ENCODE measurements at places on chromosomes 12 and 14.

- H3K27ac ChIP-seq, result peak overlapping the region; percentile 91
- H3K4me3 ChIP-seq, result peak overlapping the region; percentile 78
- H3K36me3 ChIP-seq, result no peaks in the 10 kb centered on the region
- no peaks in the 10 kb centered on the region for H3K4me1 ChIP-seq
- DNase-seq, result no peak
These were observed 682 bp downstream of the KIAA0586 start for GRCh38 chr14:58428118-58428683.

DNA sequence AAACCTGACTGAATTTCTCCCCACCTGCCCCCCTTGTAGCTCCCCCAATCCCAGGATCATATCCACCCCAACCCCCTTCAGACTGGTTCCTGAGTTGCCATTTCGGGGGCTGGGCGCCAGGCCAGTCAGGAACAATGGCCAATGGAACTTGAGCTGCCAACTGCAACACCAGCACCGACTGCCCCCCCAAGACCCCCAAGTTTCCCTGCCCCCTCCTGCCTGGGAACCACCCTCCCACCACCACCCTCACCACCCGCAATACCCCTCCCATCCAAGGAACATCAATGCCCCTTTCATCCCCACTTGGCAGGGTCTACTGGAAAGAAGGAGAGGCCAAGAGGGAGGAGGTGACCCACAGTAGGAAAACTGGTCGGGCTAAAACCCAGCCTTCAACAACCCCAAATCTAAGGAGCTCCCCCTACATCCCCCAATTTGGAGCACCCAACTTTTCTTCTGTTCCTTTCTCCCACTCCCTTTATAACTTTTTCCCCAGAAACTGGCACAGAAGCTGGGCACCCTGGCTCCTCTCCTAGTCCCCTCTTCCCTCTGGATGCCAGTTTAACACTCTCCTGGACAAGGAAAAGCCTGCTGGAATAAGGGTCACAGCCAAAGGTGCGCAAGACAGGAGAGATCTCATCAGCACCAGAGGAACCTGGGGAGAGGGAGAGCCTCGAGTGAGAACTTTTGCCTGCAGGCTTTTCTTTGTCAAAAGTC, 1.6 kb upstream of the NDRG2 start:
- no peaks in the 10 kb centered on the region for H3K27me3 ChIP-seq
- H3K4me3 ChIP-seq, result peak overlapping the region; percentile 96
- DNase-seq, result no peak
- peak overlapping the region; percentile 99 for H3K27ac ChIP-seq

- no peak overlapping the region for H3K4me3 ChIP-seq
- peak overlapping the region; percentile 65 for H3K27ac ChIP-seq
- no peaks in the 10 kb centered on the region for H3K36me3 ChIP-seq
- peak; percentile 73 for DNase-seq
These were observed 91.1 kb downstream of the IRF2BPL start for GRCh38 chr14:76937181-76938091.

GRCh38 chr12:1046727-1047126, 55.7 kb downstream of the ERC1 start:
- no peaks in the 10 kb centered on the region for H3K36me3 ChIP-seq
- H3K27ac ChIP-seq, result no peak overlapping the region
- no peaks in the 10 kb centered on the region for H3K4me1 ChIP-seq
- H3K27me3 ChIP-seq, result no peaks in the 10 kb centered on the region

DNA sequence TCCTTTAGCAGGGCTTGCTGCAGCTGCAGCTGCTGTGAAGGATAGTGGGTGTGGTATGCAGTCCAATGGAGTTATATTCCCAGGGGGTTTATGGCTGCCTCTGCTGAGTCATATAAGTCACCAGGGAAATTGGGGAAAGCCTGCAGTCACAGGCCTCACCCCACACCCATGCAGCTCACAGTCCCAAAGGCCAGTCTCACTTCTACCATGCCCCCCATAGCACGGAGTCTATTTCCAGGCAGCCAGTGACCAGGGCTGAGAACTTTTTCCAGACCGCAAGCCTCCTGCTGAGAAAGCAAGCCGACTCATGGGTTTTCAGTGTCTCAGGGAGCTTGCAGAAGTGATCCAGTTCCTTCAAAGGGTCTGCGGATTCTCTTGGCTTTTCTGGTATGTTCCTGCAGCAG, 322.4 kb upstream of the CLEC14A start:
- DNase-seq, result no peak
- no peak overlapping the region for H3K4me3 ChIP-seq
- H3K27me3 ChIP-seq, result no peaks in the 10 kb centered on the region
- no peak overlapping the region for H3K27ac ChIP-seq

DNA sequence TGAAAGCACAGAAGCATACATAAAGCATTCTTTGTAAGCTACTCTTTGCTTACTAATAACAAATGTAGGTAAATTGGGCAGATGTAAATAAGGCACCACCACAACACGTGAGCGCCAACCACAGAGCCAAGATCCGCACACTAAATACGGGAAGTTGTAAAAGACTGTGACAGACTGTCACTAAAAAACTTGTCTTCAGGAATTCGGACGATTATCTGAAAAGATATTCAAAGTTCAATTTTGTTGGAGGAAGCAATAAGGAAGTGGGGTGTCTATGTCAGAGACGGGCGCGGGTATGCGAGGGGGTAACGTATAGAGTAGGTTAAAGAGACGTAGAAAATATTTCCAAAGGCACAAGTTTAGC, 1.5 kb upstream of the HSP90B1 start:
- H3K4me1 ChIP-seq, result peaks cover 4% of the 10 kb centered on the region
- H3K27me3 ChIP-seq, result no peaks in the 10 kb centered on the region
- H3K36me3 ChIP-seq, result no peaks in the 10 kb centered on the region

DNA sequence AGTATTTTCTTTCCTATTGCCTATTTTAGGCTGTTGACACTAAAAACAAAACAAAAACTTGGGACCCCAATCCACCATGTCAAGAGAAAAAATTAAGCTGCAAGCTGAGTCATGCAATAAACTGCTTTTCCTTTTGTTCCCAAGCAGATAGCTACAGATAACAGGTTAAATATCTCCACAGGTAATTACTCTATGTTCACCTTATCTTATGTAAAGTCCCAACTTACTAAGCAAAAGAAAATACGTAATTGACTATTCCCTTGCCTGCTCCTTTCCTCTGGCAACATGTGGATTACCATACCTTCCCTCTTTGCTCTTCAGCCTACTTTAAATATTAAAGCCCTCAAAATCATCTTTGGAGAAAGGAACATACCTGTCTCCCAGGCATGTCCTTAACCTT, 19.2 kb upstream of the COX16 start:
- no peaks in the 10 kb centered on the region for H3K36me3 ChIP-seq
- no peak for DNase-seq
- H3K4me1 ChIP-seq, result no peaks in the 10 kb centered on the region

GRCh38 chr12:53618275-53618674, 7.9 kb downstream of the ATF7 start:
- DNase-seq, result no peak
- H3K27me3 ChIP-seq, result no peaks in the 10 kb centered on the region
- H3K27ac ChIP-seq, result peak overlapping the region; percentile 20
- H3K4me3 ChIP-seq, result peak overlapping the region; percentile 6
- no peaks in the 10 kb centered on the region for H3K36me3 ChIP-seq
- H3K4me1 ChIP-seq, result peaks cover 4% of the 10 kb centered on the region
